NCI-H1930 (cell line): ENCODE measurements at places on chromosomes 3 and 15.

DNA sequence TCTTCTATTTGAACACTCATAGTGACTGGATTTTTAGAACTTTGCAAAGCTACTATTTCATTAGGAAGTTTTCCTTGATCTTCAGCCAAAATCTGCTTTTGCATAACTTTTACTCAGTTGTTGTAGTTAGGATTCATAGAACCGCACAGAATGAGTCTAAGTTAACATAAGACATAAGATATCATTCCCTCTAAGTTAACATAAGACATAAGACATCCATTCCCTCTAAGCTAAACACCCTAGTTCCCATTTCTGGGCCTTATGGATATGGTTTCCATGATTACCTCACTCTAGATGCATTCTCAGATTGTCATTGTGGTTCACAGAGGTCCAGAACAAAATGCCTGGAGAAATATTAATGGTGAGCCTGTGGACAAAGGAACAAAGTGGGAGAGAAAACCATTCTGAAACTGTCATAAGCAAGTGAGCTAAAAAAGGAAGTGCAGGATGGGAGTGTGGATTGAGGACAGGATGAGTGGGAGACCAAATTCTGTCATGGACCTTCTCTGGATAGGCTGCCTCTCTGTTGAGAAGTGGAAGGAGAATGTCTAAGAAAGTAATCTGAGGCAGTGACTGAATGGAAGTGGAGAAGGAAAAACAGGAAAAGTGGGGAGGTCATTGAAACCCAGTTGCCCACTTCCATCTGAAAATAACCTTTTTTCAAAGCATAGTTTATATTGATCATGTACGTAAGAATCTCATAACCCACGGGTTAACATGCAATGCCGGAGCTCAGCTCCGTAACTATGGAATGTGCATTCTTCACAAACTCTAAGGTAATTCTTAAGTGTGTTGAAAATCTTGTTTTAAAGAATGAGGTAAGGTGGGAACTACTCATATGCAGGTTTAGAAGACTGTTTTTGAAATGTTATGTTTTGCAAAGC is 37.4 kb upstream of the SECISBP2L start:
- DNase-seq: no peak

- DNase-seq: no peak
Measured at GRCh38 chr3:5122741-5123706, 932 bp downstream of the ARL8B start.

GRCh38 chr15:92891533-92892200 is 8.5 kb upstream of the CHD2 start:
- DNase-seq: no peak

- DNase-seq: no peak
Measured at GRCh38 chr3:15942462-15942861, 144.7 kb upstream of the ANKRD28 start.

GRCh38 chr3:15553749-15554148 is 32.2 kb upstream of the COLQ start:
- no peak for DNase-seq

GRCh38 chr3:10248984-10249748 is 907 bp downstream of the TATDN2 start:
- no peak for DNase-seq

- DNase-seq: no peak
Measured at GRCh38 chr15:57548835-57549234, 42.9 kb upstream of the MYZAP start.

DNA sequence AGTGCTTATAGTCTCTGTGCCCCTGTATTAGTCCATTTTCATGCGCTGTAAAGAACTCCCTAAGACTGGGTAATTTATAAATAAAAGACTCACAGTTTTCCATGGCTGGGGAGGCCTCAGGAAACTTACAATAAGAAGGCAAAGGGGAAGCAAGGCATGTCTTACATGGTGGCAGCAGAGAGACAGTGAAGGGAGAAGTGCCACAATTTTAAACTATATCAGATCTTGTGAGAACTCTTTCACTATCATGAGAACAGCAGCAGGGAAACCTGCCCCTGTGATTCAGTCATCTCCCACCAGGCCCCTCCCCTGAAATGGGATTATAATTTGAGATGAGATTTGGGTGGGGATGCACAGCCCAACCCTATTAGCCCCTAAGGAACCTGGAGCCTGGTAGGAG is 243.2 kb downstream of the EDEM1 start:
- DNase-seq: no peak

GRCh38 chr3:119069725-119070124 is 35.1 kb upstream of the IGSF11 start:
- no peak for DNase-seq

GRCh38 chr3:120057626-120058025 is 36.6 kb downstream of the GSK3B start:
- no peak for DNase-seq

GRCh38 chr15:66045542-66045941 is 176.3 kb downstream of the RAB11A start:
- no peak for DNase-seq
